ENCODE measurements at places on chromosomes 7 and 10. TPM values are rescaled to one million over a fixed set of nuclear protein-coding genes. Genes with fewer than 3 reads are reported as not detected.
A peak's percentile ranks its signal among the peaks of the same experiment; 100 is the strongest.

DNA sequence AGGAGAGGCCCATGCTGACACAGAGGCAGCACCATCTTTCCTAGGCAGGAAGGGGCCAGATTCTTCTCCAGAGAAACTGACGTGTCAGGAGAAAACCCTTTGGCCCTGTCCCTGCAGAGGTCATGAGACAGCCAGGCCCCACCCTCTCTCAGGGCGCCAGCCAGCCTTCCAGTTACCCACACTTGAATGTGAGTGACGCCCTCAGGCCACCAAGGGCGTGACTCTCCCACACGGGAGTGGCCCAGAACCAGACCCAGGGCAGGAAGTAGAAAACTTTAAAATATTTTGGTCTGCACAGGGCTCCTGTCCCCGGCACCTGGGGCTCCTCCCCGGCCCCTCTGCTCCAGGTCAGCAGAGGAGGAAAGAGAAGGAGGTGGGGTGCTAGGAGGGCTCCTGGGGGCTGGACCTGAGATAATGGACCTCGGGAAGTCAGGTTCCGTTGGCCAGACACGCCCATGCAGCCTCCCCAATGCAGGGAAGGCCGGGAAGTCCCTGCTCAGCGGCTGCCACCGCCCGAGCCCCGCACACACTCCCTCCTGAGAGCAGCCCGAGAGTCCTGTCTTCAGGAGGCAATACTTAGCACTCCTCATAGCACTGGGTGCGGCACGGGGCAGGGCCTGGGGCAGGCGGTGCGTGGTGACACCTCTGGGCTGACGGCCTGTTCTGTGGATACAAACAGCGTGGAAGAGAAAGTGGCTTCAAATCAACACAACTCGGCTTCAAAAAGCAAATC lies 67.0 kb upstream of the CFAP46 start:
- DNase-seq, result peak; percentile 94
- H3K36me3 ChIP-seq, result no peaks in the 10 kb centered on the region
- H3K27me3 ChIP-seq, result no peaks in the 10 kb centered on the region
- H3K27ac ChIP-seq, result peak overlapping the region; percentile 25
- no peak overlapping the region for H3K4me3 ChIP-seq
- H3K4me1 ChIP-seq, result no peaks in the 10 kb centered on the region

GRCh38 chr7:116342125-116342524 lies 131.8 kb downstream of the TES start:
- H3K27me3 ChIP-seq, result no peaks in the 10 kb centered on the region
- H3K4me1 ChIP-seq, result peaks cover 23% of the 10 kb centered on the region
- no peak overlapping the region for H3K27ac ChIP-seq
- no peak for DNase-seq
- H3K4me3 ChIP-seq, result no peak overlapping the region

- peaks cover 34% of the 10 kb centered on the region for H3K4me1 ChIP-seq
- H3K36me3 ChIP-seq, result no peaks in the 10 kb centered on the region
- H3K27me3 ChIP-seq, result no peaks in the 10 kb centered on the region
- DNase-seq, result no peak
- no peak overlapping the region for H3K27ac ChIP-seq
- H3K4me3 ChIP-seq, result no peak overlapping the region
Observed at GRCh38 chr10:28180654-28181053, 122.2 kb downstream of the MPP7 start.

DNA sequence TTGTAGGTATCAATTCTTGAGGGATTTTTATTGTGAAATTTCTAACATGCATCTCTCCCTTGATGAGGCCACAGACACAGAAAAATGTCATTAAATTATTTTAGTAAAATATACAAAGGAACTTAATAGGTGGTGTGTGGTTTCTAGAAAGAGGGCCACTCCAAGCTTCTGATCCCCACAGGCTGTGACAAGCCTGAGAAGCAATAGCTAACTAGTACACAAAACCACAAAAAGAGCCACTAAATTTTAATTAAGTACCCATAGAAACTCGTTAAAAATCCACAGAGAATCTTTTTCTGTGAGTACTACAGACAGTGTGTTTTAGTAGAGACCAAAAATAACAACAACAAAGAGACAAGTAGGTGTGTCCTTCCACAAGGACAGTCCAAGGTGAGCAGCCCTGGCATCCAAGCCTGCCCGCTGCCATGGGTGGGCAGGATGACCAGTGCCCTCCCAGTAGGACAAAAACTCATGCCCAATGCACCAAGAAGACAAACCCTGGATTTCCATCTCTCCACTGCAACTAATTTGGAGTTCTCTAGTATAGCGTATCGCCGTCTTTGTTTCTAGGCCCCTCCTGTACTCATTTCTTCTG lies 81.0 kb downstream of the RNF216 start:
- H3K27ac ChIP-seq, result peak overlapping the region; percentile 92
- H3K27me3 ChIP-seq, result no peaks in the 10 kb centered on the region
- H3K36me3 ChIP-seq, result no peaks in the 10 kb centered on the region
- H3K4me1 ChIP-seq, result peaks cover 92% of the 10 kb centered on the region
- H3K4me3 ChIP-seq, result no peak overlapping the region

- H3K27ac ChIP-seq, result no peak overlapping the region
- H3K27me3 ChIP-seq, result no peaks in the 10 kb centered on the region
- no peak overlapping the region for H3K4me3 ChIP-seq
- peaks cover 17% of the 10 kb centered on the region for H3K4me1 ChIP-seq
- no peak for DNase-seq
- H3K36me3 ChIP-seq, result no peaks in the 10 kb centered on the region
Observed at GRCh38 chr7:2829040-2829439, 15.1 kb downstream of the GNA12 start.

- peaks cover 46% of the 10 kb centered on the region for H3K36me3 ChIP-seq
- peak overlapping the region; percentile 94 for H3K4me3 ChIP-seq
- DNase-seq, result no peak
- H3K27me3 ChIP-seq, result no peaks in the 10 kb centered on the region
- peak overlapping the region; percentile 88 for H3K27ac ChIP-seq
Observed at GRCh38 chr10:100528123-100528886, 1.4 kb downstream of the NDUFB8 start.

The IKZF5 gene
- total RNA-seq, result 7.5 TPM

DNA sequence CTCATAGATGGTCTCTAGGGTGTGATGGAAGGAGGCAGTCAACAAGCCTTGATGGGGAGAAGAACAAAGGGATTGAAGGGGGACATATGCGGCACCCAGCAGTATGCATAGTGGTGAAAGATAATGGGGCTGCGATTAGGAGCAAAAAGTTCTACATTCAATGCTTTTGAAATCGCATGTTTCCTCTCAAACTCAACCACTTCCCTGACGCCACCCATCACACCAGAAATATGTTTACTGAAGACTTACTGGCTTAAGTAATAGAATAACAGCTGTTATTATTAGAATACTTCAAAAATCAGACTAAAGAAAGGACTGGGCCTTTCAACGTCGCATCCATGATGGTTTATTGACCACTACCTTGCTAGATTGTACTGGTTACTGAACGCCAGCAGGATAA lies 31.5 kb downstream of the MKRN1 start:
- H3K36me3 ChIP-seq, result no peaks in the 10 kb centered on the region
- H3K4me3 ChIP-seq, result no peak overlapping the region
- no peaks in the 10 kb centered on the region for H3K27me3 ChIP-seq
- DNase-seq, result no peak
- H3K27ac ChIP-seq, result no peak overlapping the region

The CPXM2 gene
- 103 TPM for total RNA-seq

DNA sequence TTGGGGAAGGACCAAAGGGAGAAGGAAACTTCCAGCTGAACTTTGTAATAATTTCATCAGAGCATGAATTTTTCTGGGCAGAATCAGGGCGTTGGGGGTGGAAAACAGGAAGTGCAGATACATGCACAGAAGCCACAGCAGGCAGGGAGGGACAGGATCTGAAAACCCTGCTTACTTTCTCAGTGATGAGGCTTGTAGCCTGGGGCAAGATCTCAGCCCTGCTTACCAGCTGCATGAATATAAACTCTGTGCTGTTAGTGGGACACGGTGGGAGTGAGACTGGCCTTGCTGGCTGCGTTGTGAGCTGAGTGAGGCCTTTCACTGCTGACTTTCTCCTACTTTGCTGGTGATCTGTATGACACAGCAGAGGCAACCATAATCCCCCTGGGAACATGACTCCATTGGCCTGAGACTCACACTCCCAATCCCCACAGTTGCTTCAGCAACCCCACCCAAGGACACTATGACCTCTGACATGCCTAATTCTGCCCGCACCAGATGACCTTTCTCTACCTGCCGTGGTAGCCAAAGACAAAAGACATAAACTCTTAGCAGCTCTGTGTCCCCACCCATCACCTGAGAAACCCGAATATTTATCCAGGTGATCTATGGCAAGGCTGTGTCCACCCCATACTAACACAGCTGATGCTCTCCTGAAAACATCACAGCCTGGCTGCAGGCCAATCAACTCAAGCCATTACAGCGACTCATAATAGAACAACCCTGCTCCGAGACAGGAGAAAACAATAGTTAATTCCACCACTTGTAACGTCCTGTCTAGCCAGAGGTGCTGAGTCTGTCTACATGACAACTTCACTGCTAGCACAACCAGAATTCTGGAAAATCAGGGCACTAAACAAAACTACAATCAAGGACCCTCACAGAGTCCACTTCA lies 190.7 kb upstream of the CHRM2 start:
- no peaks in the 10 kb centered on the region for H3K27me3 ChIP-seq
- no peak overlapping the region for H3K4me3 ChIP-seq
- no peaks in the 10 kb centered on the region for H3K36me3 ChIP-seq
- DNase-seq, result no peak

- H3K27ac ChIP-seq, result no peak overlapping the region
- H3K4me1 ChIP-seq, result peaks cover 16% of the 10 kb centered on the region
- no peak overlapping the region for H3K4me3 ChIP-seq
- DNase-seq, result peak; percentile 17
- no peaks in the 10 kb centered on the region for H3K36me3 ChIP-seq
Observed at GRCh38 chr7:38679419-38679818, 48.2 kb upstream of the AMPH start.

Measured in esophagus muscularis mucosa (tissue), 4 donors.